ENCODE measurements at places on chromosomes 7 and 10.

DNA sequence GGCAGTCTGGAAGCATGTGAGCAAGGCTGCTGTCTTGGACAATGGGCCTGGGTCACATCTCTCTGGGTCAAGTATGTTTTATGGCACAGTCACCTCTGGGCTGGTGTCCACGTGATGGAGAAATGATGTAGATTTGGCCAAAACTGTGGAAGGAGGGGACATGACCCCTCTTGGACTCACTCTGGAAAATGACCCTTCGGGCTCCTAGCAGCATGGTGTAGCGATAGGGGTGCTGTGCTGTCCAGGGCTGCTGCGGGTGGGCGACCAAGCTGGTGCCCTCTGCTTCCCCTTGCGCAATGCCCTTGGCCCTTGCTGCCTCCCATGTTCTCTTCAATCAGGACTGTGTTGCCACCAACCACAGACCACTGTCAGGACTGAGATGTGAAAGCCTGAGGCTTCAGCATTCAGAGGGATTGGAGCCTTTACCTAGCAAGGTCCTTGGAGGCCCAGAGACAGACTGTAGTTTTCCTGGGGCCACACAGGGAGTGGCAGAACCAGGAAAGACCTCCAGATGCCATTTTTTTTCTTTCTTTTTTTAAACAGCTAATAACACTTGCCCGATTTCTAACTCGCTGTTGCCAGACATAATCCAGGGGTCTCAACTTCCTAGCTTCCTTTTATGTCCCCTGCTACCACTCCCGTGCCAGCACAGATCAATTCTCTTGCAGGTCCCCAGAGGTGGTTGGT is 6.1 kb downstream of the CYP26A1 start:
- no peak for DNase-seq

GRCh38 chr10:95350219-95350829 is 59.5 kb upstream of the PDLIM1 start:
- DNase-seq = no peak

DNA sequence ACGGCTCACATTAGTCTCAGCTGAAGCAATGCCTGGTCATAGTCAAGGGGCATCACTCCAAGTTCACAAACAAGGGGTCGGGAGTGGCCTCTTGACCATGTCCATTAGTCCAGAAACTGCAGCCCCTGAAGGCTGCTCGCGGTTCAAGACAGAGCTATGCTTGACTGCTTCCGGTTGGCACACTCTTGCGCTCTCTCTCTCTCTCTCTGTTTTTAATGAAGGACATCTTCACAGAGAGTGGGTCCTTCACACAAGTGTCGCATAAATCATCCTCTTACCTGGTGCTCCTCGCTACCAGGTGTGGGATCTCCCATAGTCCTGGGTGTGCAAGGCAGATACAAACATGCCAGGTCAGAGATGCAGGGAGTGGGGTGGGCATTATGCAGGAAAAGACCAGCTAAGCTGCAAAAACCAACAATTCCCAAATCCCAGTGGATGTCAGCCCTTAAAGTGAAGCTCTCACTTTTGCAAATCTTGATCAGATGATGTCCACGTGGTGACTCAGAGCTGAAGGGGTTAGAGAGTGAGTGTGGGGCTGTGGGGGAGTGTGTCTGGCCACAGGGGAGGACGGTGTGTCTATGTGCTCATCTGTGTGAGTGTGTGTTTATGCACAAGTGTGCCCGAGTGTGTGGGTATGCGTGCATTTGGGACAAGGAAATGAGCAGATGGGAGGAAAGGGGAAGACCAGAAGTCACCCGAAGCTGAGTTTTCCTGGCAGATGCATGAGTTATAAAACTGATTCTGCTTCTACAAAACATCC is 83.7 kb upstream of the PPP2R2D start:
- DNase-seq = no peak

GRCh38 chr10:17001297-17001744 is 128.3 kb downstream of the CUBN start:
- no peak for DNase-seq

DNA sequence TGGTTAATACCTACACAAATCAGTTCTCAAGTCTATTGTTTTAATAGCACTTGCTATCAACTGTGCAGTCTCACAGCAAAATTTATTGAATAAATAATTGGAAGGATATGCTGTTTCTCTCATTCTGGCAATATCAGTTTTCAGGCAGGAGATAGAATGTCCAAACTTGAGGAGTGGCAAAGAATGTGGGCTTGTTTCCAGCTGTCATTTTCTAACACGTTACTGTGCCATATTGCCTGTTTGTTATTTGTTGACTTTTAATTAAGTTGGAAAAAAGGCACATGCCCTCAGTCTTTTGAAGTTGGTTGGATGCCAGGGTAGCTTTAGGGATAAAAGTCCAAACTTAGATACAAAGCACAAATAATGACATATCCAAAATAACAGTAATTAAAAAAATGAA is 52.2 kb downstream of the MAGI2 start:
- DNase-seq = no peak

DNA sequence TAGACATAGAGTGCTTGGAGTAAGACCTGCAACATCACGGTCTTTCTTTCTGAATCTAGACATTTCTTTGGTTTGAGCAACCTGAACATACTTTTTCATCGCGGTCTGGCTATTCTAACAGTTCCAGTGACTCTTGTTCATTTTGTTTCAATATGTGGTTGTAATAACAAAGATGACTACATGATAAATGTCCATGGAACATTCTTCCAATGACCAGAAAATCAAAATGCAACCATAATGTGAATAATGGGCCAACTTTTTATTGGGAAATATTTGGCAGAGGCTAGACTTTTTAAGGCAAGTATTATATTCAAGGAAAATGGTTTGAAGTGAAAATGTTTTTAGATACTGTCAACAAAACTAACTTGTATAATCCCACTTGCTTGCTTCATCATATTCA is 282.5 kb downstream of the INHBA start:
- no peak for DNase-seq

GRCh38 chr10:94846204-94846603 is 83.7 kb downstream of the CYP2C19 start:
- no peak for DNase-seq

GRCh38 chr7:138519061-138519798 is 59.2 kb downstream of the TRIM24 start:
- no peak for DNase-seq

GRCh38 chr7:85102813-85103350 is 84.0 kb downstream of the SEMA3D start:
- DNase-seq = no peak

DNA sequence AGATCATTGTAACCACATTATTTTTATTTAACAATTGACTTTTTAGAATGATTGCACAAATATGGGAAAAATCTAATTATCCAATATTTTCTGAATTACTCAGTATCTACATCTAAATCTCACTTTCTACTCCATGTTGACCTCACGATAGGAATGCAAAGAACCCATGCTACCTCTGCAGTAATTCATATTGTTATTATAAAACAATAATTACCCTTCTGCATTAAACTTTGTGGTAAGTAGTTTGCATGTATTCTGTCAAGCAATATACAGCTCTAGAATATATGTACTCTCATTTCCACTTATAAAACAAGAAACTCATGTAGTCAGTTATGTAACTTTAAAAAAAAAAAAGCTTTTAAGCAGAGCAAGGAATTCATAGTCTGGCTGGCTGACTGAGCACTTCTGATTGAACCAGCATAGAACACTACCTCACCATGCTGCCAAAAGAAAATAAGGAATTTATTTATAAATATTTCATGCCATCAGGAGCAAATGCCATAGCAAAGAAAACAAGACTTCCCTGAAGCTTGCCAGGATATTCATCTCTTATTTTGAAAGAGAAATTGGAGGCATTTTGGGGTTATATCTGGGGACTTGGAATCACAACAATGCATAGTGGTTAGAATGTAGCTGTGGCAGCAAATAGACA is 895.7 kb downstream of the XPNPEP1 start:
- DNase-seq = no peak

DNA sequence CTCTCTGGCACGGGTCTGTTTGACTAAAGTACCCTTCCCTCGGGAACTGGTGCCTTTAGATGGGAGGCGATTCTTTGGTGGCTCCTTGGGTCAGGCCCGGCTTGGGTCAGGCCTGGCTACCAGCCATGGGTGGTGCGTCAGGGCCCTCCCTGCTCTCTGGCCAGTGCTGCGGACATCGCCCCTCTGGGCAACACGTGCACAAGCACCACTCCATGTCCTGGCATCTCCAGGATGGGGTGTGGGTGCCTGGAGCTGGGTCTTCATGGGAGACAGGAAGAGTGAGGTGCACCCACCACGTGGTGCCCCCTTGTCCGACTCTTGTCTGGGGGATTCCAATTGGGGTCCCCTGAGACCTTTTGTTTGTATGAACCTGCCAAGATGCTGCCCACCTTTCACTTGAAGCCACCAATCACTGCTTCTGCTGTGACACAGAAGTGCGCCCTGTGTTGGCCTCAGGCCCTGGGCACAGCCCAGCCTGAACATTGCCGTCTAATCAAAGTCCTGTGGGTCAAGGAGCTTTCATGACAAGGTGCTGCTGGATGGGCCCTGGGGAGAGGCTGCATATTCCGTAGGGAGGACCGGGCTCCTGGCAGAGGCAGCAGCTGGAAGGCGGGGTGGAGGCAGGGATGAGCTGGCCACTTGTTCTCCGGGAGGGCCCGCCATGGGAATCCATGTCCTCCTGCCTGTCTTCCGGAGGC is 11.1 kb upstream of the PWWP2B start:
- DNase-seq = no peak

GRCh38 chr7:134722786-134723322 is 56.6 kb upstream of the CALD1 start:
- DNase-seq = no peak

DNA sequence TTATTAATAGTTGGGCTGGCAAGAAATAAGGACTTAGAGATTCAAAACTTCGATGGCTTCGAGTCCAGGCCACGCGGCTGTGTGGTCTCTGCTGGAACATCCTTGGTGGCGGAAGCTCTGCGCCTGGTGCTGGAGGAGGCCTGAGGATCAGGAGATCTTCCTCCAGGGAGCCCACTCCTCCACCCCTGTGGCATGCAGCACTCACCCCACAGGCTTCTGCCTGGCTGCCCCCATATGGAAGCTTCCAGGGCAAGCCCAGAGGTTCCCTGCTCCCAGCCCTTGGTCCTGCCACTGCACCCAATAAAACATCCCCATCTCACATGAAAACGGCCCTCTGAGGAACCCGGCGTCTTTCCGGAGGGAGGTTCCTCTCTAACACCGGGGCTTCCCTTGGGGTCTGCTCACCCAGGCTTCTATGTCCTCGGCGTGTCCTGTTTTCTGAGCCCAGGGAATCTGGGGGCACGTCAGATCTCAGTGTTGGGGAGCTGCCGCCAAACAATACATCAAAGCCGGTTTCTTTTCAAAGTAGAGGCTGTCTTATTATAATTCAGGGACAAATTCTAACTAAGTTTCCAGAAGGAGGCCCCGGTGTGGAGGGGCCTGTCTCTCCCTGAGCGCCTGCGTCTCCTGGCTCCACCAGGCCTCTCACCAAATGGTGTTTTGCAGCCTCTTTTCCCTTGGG is 32.4 kb downstream of the CALML3 start:
- DNase-seq = no peak

- DNase-seq = no peak
These were observed 73.1 kb downstream of the MDH2 start for GRCh38 chr7:76121044-76121443.

DNA sequence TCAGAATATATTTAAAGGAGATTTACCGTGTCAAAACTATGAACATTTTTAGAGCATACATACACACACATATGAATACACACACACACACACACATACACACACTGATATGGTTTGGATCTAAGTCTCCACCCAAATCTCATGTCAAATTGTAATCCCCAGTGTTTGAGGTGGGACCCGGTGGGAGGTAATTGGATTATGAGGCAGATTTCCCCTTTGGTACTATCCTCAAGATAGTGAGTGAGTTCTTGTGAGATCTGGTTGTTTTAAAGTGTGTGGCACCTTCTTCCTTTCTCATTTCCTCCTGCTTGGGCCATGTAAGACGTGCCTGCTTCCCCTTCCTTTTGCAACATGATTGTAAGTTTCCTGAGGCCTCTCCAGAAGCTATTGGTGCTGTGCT is 515.0 kb upstream of the ZMIZ1 start:
- no peak for DNase-seq

GRCh38 chr7:113093561-113093960 is 6.9 kb upstream of the GPR85 start:
- DNase-seq = no peak

GRCh38 chr10:109982123-109982522 is 25.7 kb upstream of the ADD3 start:
- no peak for DNase-seq

GRCh38 chr7:48280100-48280499 is 108.8 kb downstream of the ABCA13 start:
- no peak for DNase-seq

DNA sequence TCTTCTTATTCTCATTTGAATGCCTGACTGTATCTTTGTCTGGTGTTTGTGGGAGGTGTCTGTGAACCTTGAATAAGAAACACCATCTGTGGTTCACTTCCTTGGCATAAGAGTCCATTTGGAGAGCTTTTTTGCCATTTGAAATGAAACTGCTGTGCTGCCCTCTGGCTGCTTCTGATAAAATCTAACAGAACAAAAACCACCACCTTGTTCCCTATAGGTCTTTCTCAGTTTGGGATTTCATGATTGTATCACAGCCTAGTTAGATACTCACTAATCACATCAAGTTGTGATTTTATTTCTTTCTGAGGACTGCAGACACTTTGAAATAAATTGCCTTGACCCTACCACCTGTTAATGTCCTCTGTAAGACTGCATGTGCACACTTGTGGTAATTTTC is 102.7 kb upstream of the FAM13C start:
- DNase-seq = peak; percentile 29

GRCh38 chr7:24729365-24730017 is 27.8 kb downstream of the GSDME start:
- no peak for DNase-seq

DNA sequence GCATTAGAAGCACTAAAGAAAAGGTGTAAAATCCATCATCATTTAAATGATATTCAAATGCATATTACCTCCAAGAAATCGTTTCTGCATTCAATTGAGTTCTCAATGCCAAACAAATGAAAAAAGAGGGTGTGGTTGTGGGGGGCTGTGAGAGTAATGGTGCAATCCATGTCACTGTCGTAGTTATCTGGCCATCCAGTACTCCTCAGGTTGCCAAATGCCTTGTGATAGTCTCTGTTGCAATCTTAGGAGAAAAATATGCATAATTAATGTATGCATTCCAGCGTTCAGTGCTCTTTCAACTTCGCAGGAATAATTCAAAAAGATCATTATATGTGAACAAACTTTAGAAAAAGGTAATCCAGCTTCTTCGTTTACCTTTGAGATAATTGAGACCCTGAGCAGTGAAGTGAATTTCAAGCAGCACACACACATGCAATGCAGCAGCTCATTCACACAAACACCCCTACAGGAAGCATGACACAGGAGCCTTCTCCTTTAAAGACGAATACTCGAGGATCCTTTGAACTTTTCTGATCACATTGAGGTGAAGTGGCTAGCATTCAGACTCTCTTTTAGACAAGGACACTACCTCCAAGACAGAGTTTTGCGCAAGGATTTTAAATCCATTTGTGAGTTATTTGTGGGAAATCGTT is 73.4 kb downstream of the OR13A1 start:
- no peak for DNase-seq

- DNase-seq = no peak
These were observed 79.6 kb downstream of the INSIG1 start for GRCh38 chr7:155377071-155377837.

GRCh38 chr7:4115941-4116610 is 566.0 kb upstream of the FOXK1 start:
- DNase-seq = no peak

All from cerebellar cortex (tissue), 1 donor.